Fibroblast of skin of right quadriceps (primary cell): ENCODE measurements at places on chromosomes 12 and 14.

- DNase-seq = peak; percentile 26
These were observed 23.2 kb downstream of the FOS start for GRCh38 chr14:75301666-75302325.

DNA sequence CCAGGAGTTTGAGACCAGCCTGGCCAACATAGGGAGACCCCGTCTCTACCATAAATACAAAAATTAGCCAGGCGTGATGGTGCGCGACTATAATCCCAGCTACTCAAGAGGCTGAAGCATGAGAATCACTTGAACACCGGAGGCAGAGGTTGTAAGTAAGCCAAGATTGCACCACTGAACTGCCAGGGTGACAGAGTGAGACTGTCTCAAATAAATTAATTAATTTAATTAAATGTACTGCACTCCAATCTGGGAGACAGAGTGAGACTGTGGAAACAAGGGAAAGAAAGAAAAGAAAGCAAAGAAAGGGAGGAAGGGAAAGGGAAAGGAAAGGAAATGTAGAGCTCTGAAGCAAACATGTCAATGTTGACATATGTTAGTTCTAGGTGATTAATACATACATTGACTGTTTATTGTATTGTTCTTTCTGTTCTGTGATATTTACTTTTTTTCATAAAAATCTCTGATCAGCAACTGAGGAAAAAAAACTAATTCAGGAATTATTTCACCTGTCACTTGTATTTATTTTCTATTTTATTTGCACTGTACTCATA is 99.6 kb downstream of the DENND5B start:
- no peak for DNase-seq

DNA sequence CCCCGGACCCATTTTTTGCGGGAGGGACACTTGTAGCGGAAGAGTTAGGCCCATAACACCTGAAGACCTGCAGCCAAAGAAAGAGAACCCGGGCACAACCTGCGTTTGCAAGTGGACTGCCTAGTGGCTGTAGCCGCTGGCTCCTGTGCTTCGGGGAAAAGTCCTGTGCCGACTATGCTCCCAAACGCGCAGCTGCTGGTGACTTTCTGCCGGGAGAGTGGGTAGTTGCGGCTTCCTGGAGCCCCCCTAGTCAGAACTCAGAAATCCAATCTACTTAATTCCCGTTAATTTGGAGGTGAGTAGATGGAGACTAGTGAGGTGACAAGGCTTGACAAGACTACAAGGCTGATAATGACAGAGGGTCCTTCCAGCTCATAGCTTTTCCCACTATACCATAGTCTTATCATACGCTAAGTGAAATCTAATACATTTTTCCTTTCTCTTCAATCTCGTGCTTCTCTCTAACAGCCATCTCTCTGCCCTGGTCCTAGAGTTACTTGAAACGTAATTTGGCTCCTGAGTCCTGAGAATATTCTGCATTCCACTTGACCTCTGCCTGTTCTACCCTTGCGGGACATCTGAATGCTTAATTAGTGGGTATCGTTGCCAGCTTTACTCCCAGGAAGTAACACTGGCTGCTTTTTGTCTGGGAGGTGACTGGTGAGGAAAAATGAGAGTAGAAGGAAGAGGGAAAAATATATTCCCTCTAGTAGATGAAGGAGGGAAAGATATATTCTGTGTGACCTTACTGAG is 556 bp downstream of the MTHFD1 start:
- peak; percentile 6 for DNase-seq

DNA sequence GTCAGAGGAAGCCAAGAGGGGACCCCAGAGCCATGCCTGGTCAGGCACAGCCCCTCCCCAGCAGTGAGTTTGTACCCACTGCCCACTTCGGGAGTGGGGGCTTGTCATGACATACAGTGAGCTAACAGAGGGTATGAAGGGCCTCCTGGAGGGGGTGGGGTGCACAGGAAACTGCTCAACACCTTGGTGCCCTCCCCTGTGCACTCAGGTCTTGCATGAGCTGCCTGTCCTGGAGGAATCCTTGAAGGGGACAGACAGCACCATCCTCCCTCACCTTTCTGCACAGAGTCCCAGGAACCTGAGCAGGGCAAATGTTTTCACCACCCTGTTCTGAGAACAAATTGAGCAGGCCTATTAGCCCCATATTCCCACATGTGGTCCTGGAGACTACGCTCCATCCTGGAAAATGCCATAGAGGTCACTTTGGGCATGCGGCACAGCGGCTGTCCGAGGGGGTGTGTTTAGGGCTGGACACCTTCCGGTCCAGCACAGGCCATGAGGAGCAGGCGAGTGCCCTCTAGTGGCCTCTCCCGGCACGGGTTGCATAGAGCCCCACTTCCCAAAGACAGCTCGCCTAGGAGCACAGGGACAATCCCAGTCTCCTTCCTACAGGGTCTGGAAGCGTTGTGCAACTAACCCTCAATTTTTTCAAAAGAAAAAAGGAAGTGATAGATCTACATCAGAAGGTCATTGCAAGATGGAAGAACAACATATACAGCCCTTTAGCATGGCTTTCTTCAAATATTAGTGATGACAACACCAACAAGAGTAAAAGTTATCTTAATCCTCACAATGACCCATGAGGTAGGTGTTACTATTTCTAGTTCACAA is 31.9 kb upstream of the ZFP36L1 start:
- DNase-seq = peak; percentile 63

DNA sequence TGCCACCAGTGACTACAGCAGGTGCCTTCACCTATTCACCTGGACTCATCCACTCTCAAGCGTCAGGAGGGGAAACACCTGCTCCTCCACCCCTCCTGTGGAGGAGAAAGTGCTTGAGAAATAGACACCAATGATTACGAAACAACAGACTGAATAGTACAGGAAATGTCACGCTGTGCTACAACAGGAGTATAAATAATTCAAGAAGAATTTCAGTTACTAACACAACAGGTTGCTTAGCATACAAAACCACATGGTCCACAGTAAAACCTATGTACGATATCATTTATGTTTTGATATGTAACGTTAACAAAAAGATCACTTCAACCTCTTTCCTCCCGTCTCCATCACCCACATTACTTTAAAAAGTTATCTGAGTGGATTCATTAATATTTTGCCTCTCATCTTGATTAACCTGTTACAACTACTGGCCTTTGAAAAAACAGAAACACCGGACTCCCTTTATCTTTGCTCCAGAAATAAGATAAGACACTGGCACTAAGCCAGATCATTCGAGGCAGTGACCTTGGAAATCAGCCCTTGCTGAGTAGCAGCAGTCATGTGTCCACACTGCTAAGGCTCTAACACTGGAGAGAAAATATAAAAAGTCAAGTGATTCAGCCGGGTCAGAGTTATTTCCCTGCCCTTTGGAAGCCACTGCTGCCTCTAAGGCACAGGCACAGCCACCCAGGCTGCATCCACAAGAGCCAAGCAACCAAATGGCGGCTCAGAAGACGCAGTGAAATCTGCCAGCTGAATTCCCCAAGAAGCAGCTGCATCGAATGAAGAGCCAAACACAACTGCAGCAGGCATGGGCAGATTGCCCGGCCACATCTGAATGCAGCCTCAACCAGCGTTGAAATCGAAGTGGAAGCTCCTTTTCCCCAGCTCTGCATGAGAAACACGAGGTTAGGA is 40.9 kb downstream of the NT5DC3 start:
- peak; percentile 25 for DNase-seq

- no peak for DNase-seq
These were observed 178.0 kb upstream of the FKBP4 start for GRCh38 chr12:2616763-2617162.

GRCh38 chr12:64893961-64894360 is 69.5 kb downstream of the TBC1D30 start:
- peak; percentile 82 for DNase-seq

DNA sequence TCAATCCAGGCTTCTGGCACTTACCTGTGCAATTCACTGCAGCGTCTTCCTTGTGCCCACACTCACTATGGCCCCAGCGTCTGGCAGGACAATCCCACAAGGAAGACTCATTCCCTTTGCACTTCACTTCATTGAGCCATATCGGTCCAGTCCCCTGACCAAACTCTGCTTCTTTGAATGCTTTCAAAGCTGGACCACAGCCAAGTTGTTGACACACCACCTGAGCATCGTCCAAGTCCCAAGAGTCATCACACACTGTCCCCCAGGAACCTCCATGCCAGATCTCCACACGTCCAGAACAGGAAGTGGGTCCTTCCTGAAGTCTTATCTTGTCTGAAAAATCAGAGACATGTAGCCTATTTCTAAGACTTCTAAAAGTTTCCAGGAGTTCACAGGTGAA is 20.2 kb downstream of the CD163 start:
- DNase-seq = no peak

- no peak for DNase-seq
These were observed 76.1 kb downstream of the LRIG3 start for GRCh38 chr12:58844161-58844560.

GRCh38 chr12:80272387-80272915 is 171.6 kb upstream of the PTPRQ start:
- DNase-seq = peak; percentile 26

- no peak for DNase-seq
These were observed 44.1 kb upstream of the CISTR start for GRCh38 chr12:53795927-53796326.

- DNase-seq = peak; percentile 51
These were observed 32.0 kb downstream of the SSH1 start for GRCh38 chr12:108825201-108825950.

DNA sequence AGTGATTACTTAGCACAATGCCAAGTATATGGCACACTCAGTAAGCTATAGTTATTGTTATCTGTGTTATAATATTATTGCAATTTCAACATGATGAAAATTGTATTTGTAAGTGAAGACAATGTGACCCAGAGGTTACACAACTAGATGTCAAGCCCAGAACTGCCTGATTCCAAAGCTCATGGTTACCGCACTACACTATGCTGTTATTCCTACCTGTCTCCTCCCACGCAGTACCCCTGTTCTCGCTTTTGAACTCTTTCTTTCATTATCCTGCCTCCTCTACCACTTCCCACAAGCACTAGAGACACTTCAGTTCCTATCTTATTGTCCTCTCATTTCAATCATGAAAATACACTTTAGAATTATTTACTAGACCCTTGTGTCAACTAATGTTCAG is 93.2 kb downstream of the PLCZ1 start:
- DNase-seq = no peak

- no peak for DNase-seq
These were observed 84.9 kb downstream of the ZFC3H1 start for GRCh38 chr12:71578694-71579258.

GRCh38 chr12:75908961-75909605 is 122.5 kb downstream of the PHLDA1 start:
- peak; percentile 75 for DNase-seq

GRCh38 chr14:101726295-101726953 is 35.1 kb upstream of the PPP2R5C start:
- no peak for DNase-seq

- no peak for DNase-seq
These were observed 287.8 kb downstream of the BCL11B start for GRCh38 chr14:98984027-98984718.

DNA sequence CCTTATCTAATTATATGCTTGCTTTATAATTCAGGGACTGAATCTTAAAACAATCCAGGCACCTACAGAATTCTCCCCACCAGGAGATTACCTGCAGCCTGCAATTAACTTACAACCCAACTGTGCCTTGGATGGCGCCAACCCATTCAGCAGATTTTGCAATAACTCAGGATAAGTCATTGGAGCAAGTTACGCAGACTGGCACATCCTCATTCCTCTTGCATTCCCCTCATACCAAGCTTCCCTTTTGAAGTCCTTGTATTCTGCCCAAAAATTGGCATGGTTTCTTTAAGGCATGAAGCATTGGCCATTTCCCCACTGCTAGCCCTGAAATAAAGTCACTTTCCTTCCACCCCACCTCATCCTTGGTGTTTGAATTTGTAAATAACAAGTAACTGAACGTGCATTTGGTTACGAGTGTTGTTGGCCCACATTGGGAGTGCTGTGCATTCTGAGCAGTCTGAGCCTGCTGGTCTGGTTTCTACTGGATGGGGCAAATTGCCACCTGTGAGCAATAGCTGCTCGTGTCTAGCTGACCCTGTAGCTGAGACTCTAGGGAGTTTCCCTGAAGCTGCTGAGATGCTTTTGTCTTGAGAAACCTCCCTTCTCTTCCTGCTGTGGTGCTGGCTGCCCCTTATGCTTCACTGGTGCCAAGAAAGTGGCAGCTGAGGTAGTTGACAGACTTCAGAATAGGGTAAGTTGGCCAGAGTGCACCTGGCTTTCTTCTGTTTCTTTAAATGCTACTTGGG is 99.2 kb upstream of the SCAF11 start:
- DNase-seq = no peak

- DNase-seq = no peak
These were observed 120.2 kb downstream of the SAMD4A start for GRCh38 chr14:54686871-54687749.

- no peak for DNase-seq
These were observed 30.7 kb upstream of the OVCH1 start for GRCh38 chr12:29528161-29528560.

- no peak for DNase-seq
These were observed 123.6 kb upstream of the SLC16A7 start for GRCh38 chr12:59472273-59472672.

DNA sequence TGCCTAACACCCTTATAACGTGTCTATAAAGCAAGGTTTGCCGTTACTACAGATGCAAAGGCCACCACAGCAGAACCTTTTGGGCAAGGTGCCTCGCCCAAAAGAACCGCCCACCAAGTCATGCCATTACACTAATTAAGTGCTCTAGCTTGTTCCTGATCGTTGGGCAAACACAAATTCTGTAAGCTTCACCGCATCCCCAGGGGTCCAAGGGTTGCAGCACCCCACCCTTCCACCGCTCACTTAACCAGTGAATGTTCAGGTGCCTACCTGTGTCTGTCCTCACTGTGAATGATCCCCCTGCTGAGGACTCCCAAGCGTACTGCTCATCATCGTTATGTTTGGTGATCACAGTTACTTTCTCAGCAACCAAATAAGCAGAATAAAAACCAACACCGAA is 1.4 kb downstream of the HSP90AA1 start:
- DNase-seq = no peak

- no peak for DNase-seq
These were observed 484.6 kb downstream of the AACS start for GRCh38 chr12:125549836-125550235.

GRCh38 chr12:50567926-50568325 is 63.1 kb downstream of the DIP2B start:
- no peak for DNase-seq

- DNase-seq = peak; percentile 54
These were observed 27.5 kb downstream of the SLC25A29 start for GRCh38 chr14:100278702-100279101.

DNA sequence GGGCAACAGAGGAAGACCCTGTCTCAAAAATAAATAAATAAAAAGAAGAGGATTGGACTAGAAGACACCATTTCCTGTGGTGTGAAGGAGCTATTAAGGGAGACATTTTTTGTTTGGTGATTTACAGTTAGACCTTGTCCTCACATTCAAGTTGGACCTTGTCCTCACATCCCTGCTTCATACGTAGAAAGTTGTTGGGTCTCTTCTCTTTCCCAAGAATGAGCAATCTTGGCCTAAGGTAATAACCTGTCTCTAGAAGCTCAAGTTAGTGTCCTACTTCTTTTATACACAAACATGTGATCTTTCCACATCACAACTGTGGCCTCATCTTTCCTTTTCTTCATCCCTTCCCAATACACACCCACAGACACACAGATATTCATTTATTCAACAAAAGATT is 13.0 kb downstream of the APOLD1 start:
- DNase-seq = no peak

- DNase-seq = no peak
These were observed 100.7 kb downstream of the DUSP16 start for GRCh38 chr12:12461923-12462315.

- no peak for DNase-seq
These were observed 51.3 kb downstream of the MAPKAPK5 start for GRCh38 chr12:111893287-111893686.
